ENCODE measurements at places on chromosomes 6 and 20. TPM values are rescaled to one million over a fixed set of nuclear protein-coding genes. Genes with fewer than 3 reads are reported as not detected.

BEND3 gene
- total RNA-seq = 3.1 TPM

PXMP4 gene
- total RNA-seq = 60.5 TPM

PPP1R14C gene
- 15.4 TPM for total RNA-seq

TRIM10 gene
- not detected for total RNA-seq

- H3K27ac ChIP-seq = no peak overlapping the region
- DNase-seq = no peak
- H3K27me3 ChIP-seq = no peaks in the 10 kb centered on the region
Measured at GRCh38 chr6:113591896-113592827, 265.0 kb upstream of the MARCKS start.

- no peak for DNase-seq
- H3K27ac ChIP-seq = no peak overlapping the region
- H3K4me3 ChIP-seq = no peak overlapping the region
- H3K36me3 ChIP-seq = peaks cover 4% of the 10 kb centered on the region
- peaks cover 9% of the 10 kb centered on the region for H3K4me1 ChIP-seq
- no peaks in the 10 kb centered on the region for H3K27me3 ChIP-seq
Measured at GRCh38 chr20:49549801-49550551, 18.0 kb downstream of the PTGIS start.

- no peak for DNase-seq
- no peaks in the 10 kb centered on the region for H3K27me3 ChIP-seq
- no peak overlapping the region for H3K4me3 ChIP-seq
- H3K27ac ChIP-seq = no peak overlapping the region
- peaks cover 28% of the 10 kb centered on the region for H3K4me1 ChIP-seq
- peaks cover 20% of the 10 kb centered on the region for H3K36me3 ChIP-seq
Measured at GRCh38 chr6:129638055-129638684, 71.8 kb downstream of the ARHGAP18 start.

DNA sequence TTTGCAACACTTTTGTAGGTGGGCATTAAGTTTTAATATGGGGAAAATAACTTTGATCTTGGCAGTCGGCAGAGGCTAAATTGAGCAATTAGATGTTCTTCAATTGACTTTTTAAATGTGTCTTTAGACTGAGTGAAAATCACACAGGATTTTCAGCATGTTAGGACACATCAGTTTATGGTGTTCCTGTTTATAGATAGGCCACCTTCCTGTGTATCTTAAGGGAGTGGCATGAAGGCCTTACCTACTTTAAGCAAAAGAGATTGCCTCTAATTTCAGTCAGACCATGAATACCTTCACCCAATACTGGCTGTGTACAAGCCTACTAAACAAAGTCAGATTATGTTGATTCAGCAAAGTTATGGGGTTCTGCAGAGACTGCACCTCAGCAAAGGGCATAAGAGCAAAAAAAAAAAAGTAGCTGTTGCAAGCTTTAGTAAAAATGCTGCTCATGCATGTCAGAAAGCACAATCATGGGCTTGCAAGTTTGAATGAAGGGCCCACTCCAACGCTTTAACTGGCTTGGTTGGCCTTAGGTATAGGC is 848.4 kb downstream of the PHF3 start:
- no peak overlapping the region for H3K27ac ChIP-seq
- no peaks in the 10 kb centered on the region for H3K27me3 ChIP-seq
- H3K4me1 ChIP-seq = no peaks in the 10 kb centered on the region
- DNase-seq = no peak
- H3K36me3 ChIP-seq = no peaks in the 10 kb centered on the region

- no peak overlapping the region for H3K4me3 ChIP-seq
- DNase-seq = no peak
- no peaks in the 10 kb centered on the region for H3K27me3 ChIP-seq
- H3K27ac ChIP-seq = no peak overlapping the region
Measured at GRCh38 chr6:147126618-147127022, 77.6 kb upstream of the STXBP5 start.

- no peaks in the 10 kb centered on the region for H3K36me3 ChIP-seq
- H3K27me3 ChIP-seq = no peaks in the 10 kb centered on the region
- peaks cover 8% of the 10 kb centered on the region for H3K4me1 ChIP-seq
- no peak overlapping the region for H3K4me3 ChIP-seq
Measured at GRCh38 chr6:160973311-160974250, 18.0 kb upstream of the MAP3K4 start.

DNA sequence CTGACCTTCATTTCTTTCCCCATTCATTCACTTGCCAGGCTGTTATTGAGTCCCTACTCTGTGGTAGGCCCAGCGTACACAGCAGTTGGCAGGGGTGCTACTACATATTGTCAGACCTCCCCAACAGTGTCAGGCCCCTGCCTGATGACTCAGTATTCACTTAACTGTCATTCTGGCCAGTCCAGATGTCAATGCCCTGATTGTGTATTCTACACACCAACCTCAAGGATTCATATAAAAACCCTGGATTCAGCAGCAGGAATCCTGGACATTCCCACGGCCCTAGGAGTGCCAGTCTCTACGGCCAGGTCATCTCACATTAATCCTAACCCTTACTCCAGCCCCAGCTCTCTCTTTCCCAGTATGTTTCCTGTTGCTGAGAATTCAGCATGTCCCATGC is 151.5 kb downstream of the TASP1 start:
- no peak for DNase-seq
- H3K27me3 ChIP-seq = no peaks in the 10 kb centered on the region
- H3K4me3 ChIP-seq = no peak overlapping the region

DNA sequence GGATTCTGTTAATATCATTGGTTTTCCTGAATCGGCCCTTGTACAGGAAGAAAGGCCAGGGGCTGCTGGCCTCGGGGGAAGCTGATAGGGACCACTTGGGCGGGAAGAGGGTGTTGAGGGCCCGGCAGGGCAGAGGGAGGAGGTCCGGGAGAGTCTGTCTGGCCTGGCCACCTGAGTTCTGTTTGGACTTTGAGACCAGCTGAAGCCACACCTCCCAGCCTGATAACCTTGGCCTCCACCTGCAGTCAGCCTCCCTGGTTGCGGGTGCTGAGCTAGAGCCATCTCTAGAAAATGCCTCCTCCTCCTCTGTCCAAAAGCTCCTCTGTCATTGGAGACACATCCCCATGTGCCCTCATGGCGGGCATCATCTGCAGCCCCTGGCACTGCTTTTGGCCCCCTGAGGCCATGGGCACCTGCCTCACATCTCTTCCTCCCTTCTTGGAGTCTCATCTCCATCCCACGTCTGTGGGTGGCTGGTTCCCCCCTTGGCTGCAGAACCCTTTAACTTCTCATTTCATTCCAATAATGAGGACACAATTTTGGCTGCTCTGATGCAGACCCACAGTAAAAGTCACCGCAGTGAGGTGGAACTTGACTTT is 16.6 kb downstream of the APCDD1L start:
- no peak overlapping the region for H3K4me3 ChIP-seq
- no peaks in the 10 kb centered on the region for H3K27me3 ChIP-seq
- H3K36me3 ChIP-seq = no peaks in the 10 kb centered on the region
- H3K27ac ChIP-seq = no peak overlapping the region
- no peaks in the 10 kb centered on the region for H3K4me1 ChIP-seq
- DNase-seq = no peak

DNA sequence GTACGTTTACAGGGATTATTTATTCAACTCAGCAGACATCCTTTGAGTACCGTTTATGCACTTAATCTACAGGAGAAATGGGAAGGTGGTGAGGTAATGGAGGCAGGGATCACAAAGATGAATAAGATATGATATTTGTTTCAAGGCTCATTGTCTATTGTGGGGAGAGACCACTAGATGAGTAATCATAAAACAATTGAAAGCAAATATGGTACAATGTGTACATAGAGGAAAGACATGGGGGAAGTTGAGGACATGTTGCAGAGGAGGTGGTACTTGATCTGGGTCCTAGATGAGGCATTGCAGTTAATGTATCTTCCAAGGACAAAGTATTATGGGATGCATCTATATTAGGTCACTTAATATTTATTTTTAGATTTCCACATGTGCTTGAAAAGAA is 13.7 kb upstream of the CDC5L start:
- DNase-seq = no peak
- H3K4me3 ChIP-seq = no peak overlapping the region
- no peak overlapping the region for H3K27ac ChIP-seq
- no peaks in the 10 kb centered on the region for H3K27me3 ChIP-seq
- H3K4me1 ChIP-seq = no peaks in the 10 kb centered on the region

DNA sequence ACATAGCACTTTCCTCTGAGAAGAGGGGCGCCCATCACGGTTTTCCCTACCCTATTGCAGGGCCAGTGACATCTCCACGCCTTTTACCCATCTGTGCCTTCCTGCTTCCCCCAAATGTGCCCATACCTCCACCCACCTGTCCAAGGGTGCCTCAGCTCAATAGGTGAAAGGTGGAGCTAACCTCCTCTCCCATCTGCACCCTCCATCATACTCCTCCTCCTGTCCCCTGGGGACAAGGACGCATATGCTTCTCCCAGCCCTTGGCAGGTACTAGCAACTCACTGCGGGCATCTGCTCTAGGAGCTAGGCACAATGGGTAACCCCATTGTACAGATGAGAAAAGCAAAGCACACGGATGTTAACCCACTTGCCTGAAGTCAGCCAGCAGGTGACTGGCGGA is 62.8 kb downstream of the STK35 start:
- no peak overlapping the region for H3K4me3 ChIP-seq
- no peaks in the 10 kb centered on the region for H3K4me1 ChIP-seq
- no peak overlapping the region for H3K27ac ChIP-seq

GRCh38 chr20:42747765-42748411 is 441.8 kb downstream of the PTPRT start:
- H3K4me1 ChIP-seq = no peaks in the 10 kb centered on the region
- no peak for DNase-seq
- H3K4me3 ChIP-seq = no peak overlapping the region

GRCh38 chr20:23178806-23179205 is 92.7 kb upstream of the CD93 start:
- H3K27ac ChIP-seq = no peak overlapping the region
- H3K4me3 ChIP-seq = no peak overlapping the region
- DNase-seq = no peak
- H3K4me1 ChIP-seq = peaks cover 9% of the 10 kb centered on the region

GRCh38 chr6:127992144-127992543 is 91.3 kb upstream of the THEMIS start:
- no peaks in the 10 kb centered on the region for H3K4me1 ChIP-seq
- no peak overlapping the region for H3K4me3 ChIP-seq
- DNase-seq = no peak
- no peak overlapping the region for H3K27ac ChIP-seq
- H3K27me3 ChIP-seq = no peaks in the 10 kb centered on the region

DNA sequence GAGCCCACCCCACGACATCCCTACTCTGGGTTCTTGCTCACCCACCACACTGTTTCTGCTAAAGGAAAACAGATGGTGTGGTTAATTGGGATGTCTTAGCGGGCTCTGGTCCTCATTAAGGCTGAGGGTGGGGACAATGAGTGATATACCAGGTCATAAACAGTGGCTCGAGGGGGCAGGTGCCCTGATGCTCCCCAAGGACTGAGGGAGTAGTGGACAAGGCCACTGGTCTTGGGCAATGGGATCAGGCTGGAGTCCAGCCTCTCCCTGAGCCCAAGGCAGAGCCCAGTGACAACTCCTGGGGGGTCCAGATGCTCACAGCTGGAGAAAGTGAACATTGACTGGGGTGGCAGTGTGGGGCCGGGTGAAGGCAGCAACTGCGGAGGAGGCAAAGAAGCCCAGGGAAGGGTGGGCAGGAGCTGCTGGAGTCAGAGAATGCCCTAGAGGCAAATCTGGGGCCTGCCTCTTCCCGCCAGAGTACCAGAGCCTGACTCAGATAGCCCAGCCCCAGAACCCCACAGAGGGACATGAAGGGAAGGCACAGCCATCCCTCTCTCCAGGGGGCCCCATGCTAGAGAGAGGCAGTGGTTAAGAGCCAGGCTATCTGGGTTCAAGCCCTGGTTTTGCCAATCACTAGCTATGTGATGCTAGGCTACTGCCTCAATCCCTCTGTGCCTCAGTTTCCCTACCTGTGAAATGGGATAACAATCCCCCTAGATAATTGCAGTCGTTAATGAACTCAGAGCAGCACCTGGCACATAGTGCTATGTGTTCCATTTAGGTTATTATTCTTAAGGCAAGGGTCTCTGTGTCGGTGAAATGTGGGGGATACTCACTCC is 72.3 kb downstream of the MRPL14 start:
- no peak overlapping the region for H3K4me3 ChIP-seq
- H3K27ac ChIP-seq = no peak overlapping the region
- H3K4me1 ChIP-seq = peaks cover 49% of the 10 kb centered on the region
- no peaks in the 10 kb centered on the region for H3K27me3 ChIP-seq
- no peaks in the 10 kb centered on the region for H3K36me3 ChIP-seq
- DNase-seq = no peak

DNA sequence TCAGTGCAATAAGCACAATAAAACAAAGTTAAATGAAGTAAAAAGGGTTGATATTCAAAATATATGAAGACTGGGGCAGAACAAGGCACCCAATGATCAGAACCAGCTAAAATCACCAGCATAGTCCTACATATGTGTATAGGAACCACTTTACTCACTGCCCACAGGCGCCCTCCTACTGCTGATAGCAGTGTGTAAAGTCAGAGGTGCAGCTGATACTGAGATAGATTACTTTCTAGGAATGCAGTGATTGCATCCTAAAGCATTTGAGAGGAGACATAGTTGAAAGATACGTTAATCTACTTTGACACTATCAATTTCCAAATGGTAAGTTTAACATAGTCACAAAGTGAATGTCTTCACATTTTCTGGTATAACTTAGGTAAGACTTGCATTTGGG is 161.1 kb upstream of the MCHR2 start:
- H3K36me3 ChIP-seq = no peaks in the 10 kb centered on the region
- no peaks in the 10 kb centered on the region for H3K27me3 ChIP-seq
- no peak for DNase-seq
- no peak overlapping the region for H3K27ac ChIP-seq
- H3K4me3 ChIP-seq = no peak overlapping the region

DNA sequence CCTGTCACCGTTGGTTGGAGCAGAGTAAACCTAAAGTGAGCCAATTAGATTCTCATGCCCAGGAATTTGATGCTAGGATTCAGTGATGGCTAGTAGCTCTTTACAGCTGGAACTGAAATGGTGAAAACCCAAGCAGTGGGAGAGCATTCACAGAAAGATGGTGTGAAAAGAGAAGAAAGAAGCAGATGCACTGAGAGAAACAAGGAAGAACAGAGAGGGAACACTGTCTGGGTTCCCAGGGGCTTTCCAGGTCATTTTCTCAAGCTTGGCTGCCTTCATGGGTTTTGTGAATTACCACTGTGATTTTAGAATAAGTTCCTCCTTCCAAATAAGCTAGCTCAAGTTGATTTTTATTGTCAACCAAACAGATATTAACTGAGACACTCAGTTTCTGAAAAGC is 104.1 kb upstream of the AKIRIN2 start:
- no peaks in the 10 kb centered on the region for H3K27me3 ChIP-seq
- no peak overlapping the region for H3K4me3 ChIP-seq
- no peaks in the 10 kb centered on the region for H3K36me3 ChIP-seq
- no peaks in the 10 kb centered on the region for H3K4me1 ChIP-seq

- DNase-seq = no peak
- no peaks in the 10 kb centered on the region for H3K4me1 ChIP-seq
- no peaks in the 10 kb centered on the region for H3K36me3 ChIP-seq
Measured at GRCh38 chr6:162372106-162372505, 355.5 kb downstream of the PRKN start.

GRCh38 chr20:17503301-17504065 is 27.7 kb downstream of the BFSP1 start:
- H3K36me3 ChIP-seq = no peaks in the 10 kb centered on the region
- H3K27me3 ChIP-seq = no peaks in the 10 kb centered on the region
- H3K27ac ChIP-seq = no peak overlapping the region
- H3K4me3 ChIP-seq = no peak overlapping the region
- peaks cover 6% of the 10 kb centered on the region for H3K4me1 ChIP-seq
